ENCODE measurements at places on chromosomes 5 and 9. TPM values are rescaled to one million over a fixed set of nuclear protein-coding genes. Genes with fewer than 3 reads are reported as not detected.

ARHGEF28 gene
- 1.1 TPM for total RNA-seq

DNM1 gene
- 45.6 TPM for total RNA-seq

GNE gene
- total RNA-seq = 28.3 TPM

PDE6A gene
- not detected for total RNA-seq

CCL27 gene
- not detected for total RNA-seq

IFNA8 gene
- total RNA-seq = not detected

TEK gene
- total RNA-seq = 0.73 TPM

RNF183 gene
- total RNA-seq = under 0.01 TPM

ABCA1 gene
- total RNA-seq = 27.9 TPM

PCDHGA12 gene
- total RNA-seq = 19.2 TPM

SAXO1 gene
- not detected for total RNA-seq

MZB1 gene
- not detected for total RNA-seq

GMCL2 gene
- not detected for total RNA-seq

CCNI2 gene
- not detected for total RNA-seq

LCN1 gene
- not detected for total RNA-seq

SPINK13 gene
- not detected for total RNA-seq

SLC36A3 gene
- not detected for total RNA-seq

PCDHA3 gene
- total RNA-seq = under 0.01 TPM

SLC34A3 gene
- not detected for total RNA-seq

CAMK4 gene
- 5.5 TPM for total RNA-seq

DRD1 gene
- total RNA-seq = not detected

CTNNAL1 gene
- total RNA-seq = 69.8 TPM

UCK1 gene
- total RNA-seq = 11.0 TPM

TRIM36 gene
- 0.39 TPM for total RNA-seq

UBE2QL1 gene
- not detected for total RNA-seq
